ENCODE measurements at places on chromosomes 11 and 22. TPM values are rescaled to one million over a fixed set of nuclear protein-coding genes. Genes with fewer than 3 reads are reported as not detected.
A peak's percentile ranks its signal among the peaks of the same experiment; 100 is the strongest.

Gene SHANK3
- total RNA-seq, result 0.05 TPM

Gene RBFOX2
- 0.37 TPM for total RNA-seq

DNA sequence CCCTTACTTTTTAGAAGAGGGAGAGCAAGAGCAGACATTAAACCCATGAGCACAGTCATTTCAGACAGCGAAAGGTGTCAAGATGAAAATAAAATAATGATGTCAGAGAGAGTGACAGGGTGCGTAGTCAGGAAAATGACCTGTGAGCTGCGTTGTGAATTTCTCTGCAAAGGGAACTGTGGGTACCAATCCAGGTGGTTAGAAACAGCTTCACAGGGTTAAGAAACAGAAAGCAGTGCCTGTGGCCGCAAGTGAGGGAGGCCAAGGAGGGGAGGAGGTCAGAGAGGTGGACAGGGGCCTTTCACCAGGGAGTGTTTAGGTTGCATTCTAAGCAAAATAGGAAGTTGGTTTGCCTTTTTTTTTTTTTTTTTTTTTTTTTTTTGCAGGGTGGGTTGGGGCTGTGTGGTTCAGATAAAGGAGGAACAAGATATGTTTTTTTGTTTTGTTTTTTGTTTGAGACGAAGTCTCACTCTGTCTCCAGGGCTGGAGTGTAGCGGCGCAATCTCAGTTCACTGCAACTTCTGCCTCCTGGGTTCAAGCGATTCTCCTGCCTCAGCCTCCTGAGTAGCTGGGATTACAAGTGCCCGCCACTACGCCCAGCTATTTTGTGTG lies 7.9 kb downstream of the TIGD3 start:
- H3K4me1 ChIP-seq, result peaks cover 10% of the 10 kb centered on the region
- H3K4me3 ChIP-seq, result no peak overlapping the region
- H3K27me3 ChIP-seq, result peaks cover 6% of the 10 kb centered on the region
- no peak for DNase-seq
- no peaks in the 10 kb centered on the region for H3K36me3 ChIP-seq
- H3K27ac ChIP-seq, result peak overlapping the region; percentile 37

DNA sequence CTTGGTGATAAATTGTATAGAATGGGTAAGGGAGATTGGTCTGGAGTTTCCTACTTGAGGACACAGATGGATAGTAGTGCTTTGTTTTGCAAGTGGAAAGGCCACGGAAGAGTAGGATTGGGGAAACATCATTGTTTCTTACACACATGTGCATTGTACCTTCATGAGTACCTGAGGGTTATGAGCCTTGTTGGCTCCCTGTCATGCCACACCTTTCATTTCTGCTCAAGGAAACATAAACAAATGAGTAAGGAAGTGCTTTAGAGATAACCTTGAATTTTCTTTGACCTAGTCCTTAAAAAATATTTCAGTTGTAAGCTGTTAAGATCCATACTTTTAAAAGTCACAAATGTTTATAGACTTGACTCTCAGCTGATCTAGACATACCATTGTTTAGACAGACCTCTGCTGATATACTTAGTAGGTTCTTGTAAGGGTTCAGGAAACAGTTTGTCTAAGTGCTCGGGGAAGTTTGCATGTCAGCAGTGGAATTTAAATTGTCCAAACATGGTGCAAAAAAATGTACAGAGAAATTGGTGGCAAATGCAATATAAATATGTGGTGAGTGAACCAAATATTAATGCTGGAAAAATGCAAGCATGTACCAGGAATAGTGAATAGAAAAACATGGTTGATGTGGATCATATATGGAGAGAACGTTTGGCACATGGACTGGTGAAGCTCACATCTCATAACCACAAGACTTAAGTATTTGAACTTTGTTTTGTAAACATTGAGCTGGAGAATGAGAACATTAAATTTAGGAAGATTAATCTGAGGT lies 40.9 kb downstream of the GAS2 start:
- H3K4me1 ChIP-seq, result no peaks in the 10 kb centered on the region
- no peak for DNase-seq
- H3K36me3 ChIP-seq, result no peaks in the 10 kb centered on the region
- no peaks in the 10 kb centered on the region for H3K27me3 ChIP-seq

DNA sequence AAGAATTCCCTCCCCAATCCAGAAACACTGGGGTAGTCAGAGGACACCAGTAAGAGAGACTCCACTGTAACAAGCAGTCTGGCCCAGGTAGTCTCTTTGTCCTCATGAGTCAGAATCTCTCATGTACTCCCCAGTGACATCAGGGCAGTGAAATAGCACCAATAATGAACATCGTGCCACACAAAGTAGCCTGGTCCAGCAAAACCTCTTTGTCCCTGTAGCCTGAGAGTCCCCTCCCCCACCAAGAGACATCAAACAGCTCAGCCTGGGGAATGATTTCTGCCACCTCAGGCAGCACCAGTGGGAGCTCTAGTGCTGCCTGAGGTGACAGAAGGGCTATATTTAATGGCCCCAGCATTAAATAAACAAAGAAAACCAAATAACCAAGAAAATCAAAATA lies 88.1 kb downstream of the SBF2 start:
- no peak for DNase-seq
- H3K27me3 ChIP-seq, result peaks cover 12% of the 10 kb centered on the region
- no peak overlapping the region for H3K4me3 ChIP-seq
- H3K36me3 ChIP-seq, result no peaks in the 10 kb centered on the region
- no peaks in the 10 kb centered on the region for H3K4me1 ChIP-seq

DNA sequence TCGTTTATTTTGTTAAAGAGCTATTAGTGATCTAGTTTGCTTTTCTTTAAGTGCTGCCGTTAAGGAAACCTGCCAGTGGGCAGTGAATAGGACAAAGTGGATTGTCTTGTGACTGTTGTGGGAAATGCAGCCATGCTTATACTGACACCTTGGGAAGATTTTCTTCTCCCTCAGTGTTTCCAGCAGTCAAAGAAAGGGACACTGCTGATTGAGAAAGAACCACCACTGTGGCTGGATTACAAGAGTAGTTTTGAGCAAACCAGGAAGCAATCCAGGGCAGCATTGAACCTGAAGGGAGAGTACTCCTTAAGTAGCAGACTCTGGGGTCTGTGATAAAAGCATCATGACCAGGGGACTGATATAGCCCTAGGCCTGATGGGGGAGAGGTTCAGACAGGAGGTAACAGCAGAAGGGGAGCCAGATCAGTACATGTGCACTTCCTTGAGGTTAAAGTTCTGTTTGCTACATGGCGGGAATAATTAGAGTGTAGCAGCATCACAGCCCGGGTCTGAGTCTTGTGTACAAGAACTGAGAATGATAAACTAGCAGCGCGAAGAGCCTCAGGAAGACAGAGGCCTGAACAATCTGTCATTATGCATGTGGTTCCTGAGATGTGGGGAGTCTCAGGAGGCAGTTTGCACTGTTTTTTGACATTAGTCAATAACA lies 167.8 kb downstream of the C11orf91 start:
- no peaks in the 10 kb centered on the region for H3K4me1 ChIP-seq
- no peaks in the 10 kb centered on the region for H3K36me3 ChIP-seq
- no peak overlapping the region for H3K4me3 ChIP-seq
- peaks cover 4% of the 10 kb centered on the region for H3K27me3 ChIP-seq
- H3K27ac ChIP-seq, result no peak overlapping the region
- DNase-seq, result no peak

- no peak overlapping the region for H3K27ac ChIP-seq
- no peak for DNase-seq
- peaks cover 7% of the 10 kb centered on the region for H3K27me3 ChIP-seq
- no peaks in the 10 kb centered on the region for H3K4me1 ChIP-seq
- no peak overlapping the region for H3K4me3 ChIP-seq
Observed at GRCh38 chr11:11230087-11230486, 123.0 kb downstream of the CSNK2A3 start.

- no peak overlapping the region for H3K4me3 ChIP-seq
- H3K4me1 ChIP-seq, result no peaks in the 10 kb centered on the region
- no peaks in the 10 kb centered on the region for H3K36me3 ChIP-seq
- no peak for DNase-seq
- H3K27me3 ChIP-seq, result peaks cover 2% of the 10 kb centered on the region
Observed at GRCh38 chr11:44777209-44778194, 50.7 kb downstream of the TSPAN18 start.
